ENCODE measurements at places on chromosomes 16 and 17. TPM values are rescaled to one million over a fixed set of nuclear protein-coding genes. Genes with fewer than 3 reads are reported as not detected.

DNA sequence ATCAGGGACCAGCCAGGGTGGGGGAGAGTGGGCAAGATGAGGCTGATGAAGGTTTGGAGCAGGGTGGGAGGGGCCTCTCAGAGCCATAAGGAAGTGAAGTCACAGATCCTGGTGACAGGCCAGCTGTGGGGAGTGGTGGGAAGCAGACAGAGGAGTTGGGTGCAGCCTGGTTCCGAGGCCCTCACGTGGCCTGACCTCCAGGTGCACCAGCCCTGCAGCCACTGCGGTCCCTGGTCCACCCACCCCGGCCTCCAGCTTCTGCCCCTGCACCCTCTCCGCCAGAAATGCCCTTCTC lies 3.9 kb upstream of the ZFPM1 start:
- no peak for DNase-seq

DNA sequence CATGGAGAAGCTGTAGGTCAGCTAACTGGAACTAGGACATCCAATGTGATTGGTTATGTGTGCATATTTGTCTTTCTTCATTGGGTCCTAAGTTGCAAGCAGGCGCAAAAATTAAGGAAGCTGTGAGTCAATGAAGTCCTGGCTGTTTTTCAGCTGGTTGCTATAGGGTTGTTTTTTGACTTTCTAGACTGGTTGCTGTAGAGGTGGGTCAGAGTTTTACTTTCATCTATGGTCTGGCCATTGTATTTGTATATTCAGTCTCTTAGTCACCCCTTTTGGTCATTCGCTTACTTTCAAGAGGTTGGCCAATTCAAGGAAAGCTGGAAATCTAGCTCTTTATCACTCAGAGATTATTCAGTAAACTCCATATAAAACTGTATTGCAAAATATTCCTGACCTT lies 62.0 kb upstream of the AMZ2 start:
- DNase-seq = no peak

- DNase-seq = no peak
Observed at GRCh38 chr17:70796757-70797156, 627.4 kb downstream of the KCNJ2 start.

DNA sequence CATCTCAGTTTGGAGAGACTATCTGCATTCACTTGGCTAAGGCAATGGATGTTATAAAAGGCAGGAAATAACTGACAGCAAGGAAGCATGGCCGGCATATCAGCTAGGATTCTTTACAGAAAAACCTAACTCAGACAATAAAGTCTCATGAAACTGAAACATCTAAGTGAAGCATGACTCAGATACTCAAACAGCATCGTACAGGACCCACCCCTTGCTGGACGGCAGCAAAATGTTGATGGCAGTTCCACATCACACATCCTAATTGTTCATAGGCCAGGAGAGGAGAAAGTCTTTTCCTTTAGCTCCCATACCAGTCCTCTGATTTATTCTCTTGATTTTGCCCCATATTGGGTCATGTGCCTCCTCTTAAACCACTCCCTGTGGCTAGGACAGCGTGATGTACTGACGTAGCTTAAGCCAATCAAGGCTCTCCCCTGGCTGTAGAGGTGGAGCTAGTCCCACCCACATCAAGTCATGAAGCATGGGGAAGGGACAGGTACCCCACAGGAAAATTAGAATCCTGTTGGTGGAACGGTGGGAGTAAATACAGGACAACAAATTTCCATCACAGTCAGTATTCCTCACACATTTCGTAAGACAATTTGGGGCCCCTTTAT lies 178.9 kb downstream of the IRX3 start:
- DNase-seq = no peak

DNA sequence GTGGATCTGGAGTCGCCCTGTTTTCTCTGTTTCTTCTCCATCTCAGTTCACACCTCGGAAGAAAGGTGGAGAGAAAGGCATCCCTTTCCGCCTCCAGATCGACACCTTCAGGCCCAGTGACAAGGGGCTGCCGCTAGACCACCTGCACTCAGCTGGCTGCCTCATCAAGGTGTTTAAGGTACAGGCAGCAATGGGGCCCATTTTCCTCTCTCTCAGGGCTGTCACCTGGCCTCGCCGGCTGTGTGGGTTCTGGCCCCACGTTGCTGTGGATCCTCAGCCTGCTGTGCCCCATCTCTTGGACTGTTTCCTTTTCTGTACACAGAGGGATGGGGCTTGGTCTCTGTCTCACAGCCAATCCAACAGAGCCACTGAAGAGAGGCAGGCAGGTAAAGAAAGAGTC lies 17.4 kb upstream of the STAC2 start:
- DNase-seq = no peak

- DNase-seq = no peak
Observed at GRCh38 chr17:13311306-13311705, 290.4 kb downstream of the HS3ST3A1 start.

DNA sequence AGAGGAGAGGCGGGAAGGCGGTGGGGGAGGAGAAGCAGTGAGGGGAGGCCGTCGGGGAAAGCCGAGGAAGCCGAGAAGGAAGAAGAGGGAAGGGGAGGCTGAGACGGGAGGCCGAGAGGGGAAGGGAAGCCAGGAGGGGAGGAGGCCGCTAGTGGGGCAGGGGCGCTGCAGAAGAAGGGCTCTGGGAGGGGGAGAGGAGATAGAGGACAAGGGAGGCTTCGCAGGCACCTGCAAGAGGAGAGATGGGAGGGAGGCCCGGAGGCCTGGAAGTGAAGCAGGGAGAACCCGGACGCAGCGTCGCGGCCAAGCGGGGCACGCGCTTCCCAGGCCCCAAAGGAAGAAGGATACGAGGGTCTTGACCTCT lies 2.3 kb downstream of the C17orf58 start:
- peak; percentile 75 for DNase-seq

DNA sequence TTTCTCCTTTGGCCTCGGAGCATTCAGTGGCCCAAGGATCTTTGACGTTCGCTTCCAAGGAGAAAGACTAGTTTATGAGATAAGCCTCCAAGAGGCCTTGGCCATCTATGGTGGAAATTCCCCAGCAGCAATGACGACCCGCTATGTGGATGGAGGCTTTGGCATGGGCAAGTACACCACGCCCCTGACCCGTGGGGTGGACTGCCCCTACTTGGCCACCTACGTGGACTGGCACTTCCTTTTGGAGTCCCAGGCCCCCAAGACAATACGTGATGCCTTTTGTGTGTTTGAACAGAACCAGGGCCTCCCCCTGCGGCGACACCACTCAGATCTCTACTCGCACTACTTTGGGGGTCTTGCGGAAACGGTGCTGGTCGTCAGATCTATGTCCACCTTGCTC lies 1.4 kb downstream of the AOC3 start:
- no peak for DNase-seq

HS3ST3B1 gene
- 6.1 TPM for polyA plus RNA-seq

HCRT gene
- polyA plus RNA-seq = not detected

EPX gene
- polyA plus RNA-seq = not detected

KCNJ18 gene
- polyA plus RNA-seq = not detected

All from H1 (cell line).